Right lobe of liver (tissue), 6 donors: ENCODE measurements at places on chromosomes 7 and 10. TPM values are rescaled to one million over a fixed set of nuclear protein-coding genes. Genes with fewer than 3 reads are reported as not detected.

- no peaks in the 10 kb centered on the region for H3K36me3 ChIP-seq
- no peaks in the 10 kb centered on the region for H3K27me3 ChIP-seq
- no peak overlapping the region for H3K27ac ChIP-seq
- no peaks in the 10 kb centered on the region for H3K4me1 ChIP-seq
- DNase-seq = no peak
Observed at GRCh38 chr7:81394029-81394428, 375.8 kb downstream of the HGF start.

- no peak overlapping the region for H3K4me3 ChIP-seq
- no peak overlapping the region for H3K27ac ChIP-seq
Observed at GRCh38 chr10:4477664-4478063, 348.3 kb upstream of the AKR1E2 start.

GRCh38 chr7:31647511-31647910 lies 39.5 kb upstream of the PPP1R17 start:
- H3K4me3 ChIP-seq = no peak overlapping the region
- H3K4me1 ChIP-seq = no peaks in the 10 kb centered on the region
- H3K36me3 ChIP-seq = no peaks in the 10 kb centered on the region
- H3K27ac ChIP-seq = no peak overlapping the region

DNA sequence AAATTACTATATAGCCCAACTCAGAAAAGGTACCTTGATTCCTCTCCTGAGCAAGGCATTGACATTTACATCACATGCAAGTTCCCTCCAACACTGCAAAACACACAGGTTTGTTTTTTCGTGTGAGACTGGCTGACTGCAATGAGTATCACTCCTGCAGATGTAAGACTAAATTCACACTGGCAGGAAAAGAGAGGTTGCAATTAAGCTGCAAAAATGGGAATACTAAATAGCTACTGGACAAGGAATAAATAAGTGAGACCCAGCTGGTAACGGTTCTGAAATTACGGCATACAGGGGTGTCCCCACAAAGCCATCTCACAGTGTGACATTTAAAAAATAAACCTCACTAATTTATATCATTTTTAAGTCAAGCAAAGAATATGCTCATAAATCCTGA lies 97.3 kb downstream of the PIP4K2A start:
- H3K27me3 ChIP-seq = no peaks in the 10 kb centered on the region
- no peak overlapping the region for H3K4me3 ChIP-seq
- no peaks in the 10 kb centered on the region for H3K36me3 ChIP-seq
- no peaks in the 10 kb centered on the region for H3K4me1 ChIP-seq
- DNase-seq = no peak

DNA sequence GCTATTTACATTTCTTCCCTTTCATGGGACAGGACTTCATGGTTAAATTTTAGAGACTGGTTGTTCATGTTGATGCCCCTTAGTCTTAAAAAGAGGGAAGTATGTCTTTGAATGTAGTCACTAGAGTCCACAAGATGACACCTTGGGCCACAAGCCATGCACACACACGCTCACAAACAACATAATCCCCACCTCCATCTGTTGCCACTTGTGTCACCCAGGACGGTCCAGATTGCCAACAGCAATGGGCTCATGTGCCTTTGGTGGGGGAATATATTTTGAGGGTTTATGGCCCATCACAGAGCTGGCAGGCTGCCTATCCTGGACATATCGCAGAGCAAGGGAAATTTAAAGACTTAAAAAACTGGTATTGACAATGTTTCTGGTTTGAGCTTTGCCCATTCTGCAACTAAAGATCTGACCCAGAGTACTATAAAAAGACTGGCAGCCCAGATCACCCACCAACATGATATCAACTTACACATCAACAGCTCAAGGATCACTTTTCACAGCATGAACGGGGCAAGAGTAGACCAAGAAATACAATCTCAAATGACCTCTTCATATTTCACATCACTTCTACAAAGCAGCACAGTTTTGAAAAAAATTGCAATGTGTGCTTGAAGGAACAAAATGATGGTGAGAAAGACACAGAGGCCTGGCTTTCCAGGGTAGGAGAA lies 50.5 kb downstream of the STRA8 start:
- H3K4me3 ChIP-seq = no peak overlapping the region
- no peaks in the 10 kb centered on the region for H3K36me3 ChIP-seq
- DNase-seq = no peak
- H3K27ac ChIP-seq = no peak overlapping the region

- H3K4me3 ChIP-seq = no peak overlapping the region
- DNase-seq = no peak
Observed at GRCh38 chr10:88983939-88984338, 6.7 kb upstream of the FAS start.

- no peak for DNase-seq
- H3K36me3 ChIP-seq = no peaks in the 10 kb centered on the region
- no peak overlapping the region for H3K4me3 ChIP-seq
- no peaks in the 10 kb centered on the region for H3K27me3 ChIP-seq
- no peaks in the 10 kb centered on the region for H3K4me1 ChIP-seq
Observed at GRCh38 chr7:29652556-29652955, 88.9 kb downstream of the PRR15 start.

GRCh38 chr10:29613791-29614190 lies 21.0 kb downstream of the SVIL start:
- H3K4me1 ChIP-seq = no peaks in the 10 kb centered on the region
- DNase-seq = no peak
- H3K4me3 ChIP-seq = no peak overlapping the region
- no peaks in the 10 kb centered on the region for H3K36me3 ChIP-seq

GRCh38 chr7:103765901-103766300 lies 223.6 kb downstream of the RELN start:
- no peak for DNase-seq
- H3K27me3 ChIP-seq = no peaks in the 10 kb centered on the region
- no peak overlapping the region for H3K4me3 ChIP-seq
- no peak overlapping the region for H3K27ac ChIP-seq
- H3K4me1 ChIP-seq = no peaks in the 10 kb centered on the region

DNA sequence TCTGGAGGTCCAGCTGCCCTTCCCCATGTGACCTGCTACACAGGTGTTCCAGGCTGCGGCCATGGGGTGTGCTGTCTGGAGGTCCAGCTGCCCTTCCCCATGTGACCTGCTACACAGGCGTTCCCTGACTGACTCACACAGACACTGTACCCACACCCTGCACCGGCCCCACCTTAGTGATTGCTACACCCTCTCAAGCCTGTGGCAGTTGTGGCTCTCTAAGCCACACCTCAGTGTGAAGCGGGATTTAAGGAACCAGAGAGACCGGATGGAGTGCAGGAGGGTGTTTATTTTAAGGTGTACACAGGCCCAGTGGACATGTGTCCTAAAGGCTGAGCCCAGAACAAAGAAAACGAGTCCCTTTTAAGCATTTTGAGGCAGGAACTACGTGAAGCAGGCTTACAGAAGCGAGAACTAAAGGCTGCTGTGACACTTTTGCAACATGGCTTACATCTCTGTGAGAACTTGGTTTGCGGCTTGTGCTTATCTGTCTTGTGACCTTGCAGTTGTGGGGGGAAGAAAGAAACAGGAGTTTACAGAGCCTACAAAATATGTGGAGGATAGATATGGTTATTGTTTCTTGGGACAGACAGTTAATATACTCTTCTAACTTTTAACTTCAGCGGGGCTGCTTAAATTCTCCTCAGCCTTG lies 326.4 kb downstream of the PAXIP1 start:
- H3K36me3 ChIP-seq = no peaks in the 10 kb centered on the region
- no peaks in the 10 kb centered on the region for H3K27me3 ChIP-seq
- no peak for DNase-seq
- H3K27ac ChIP-seq = no peak overlapping the region

- H3K36me3 ChIP-seq = no peaks in the 10 kb centered on the region
- no peak for DNase-seq
- no peak overlapping the region for H3K27ac ChIP-seq
- H3K4me1 ChIP-seq = no peaks in the 10 kb centered on the region
Observed at GRCh38 chr10:116634126-116634975, 13.6 kb downstream of the PNLIPRP2 start.

- no peaks in the 10 kb centered on the region for H3K36me3 ChIP-seq
- H3K27ac ChIP-seq = no peak overlapping the region
- H3K4me3 ChIP-seq = peak overlapping the region; percentile 32
- H3K27me3 ChIP-seq = no peaks in the 10 kb centered on the region
- H3K4me1 ChIP-seq = no peaks in the 10 kb centered on the region
Observed at GRCh38 chr7:93245525-93246432, 13.6 kb downstream of the VPS50 start.

- H3K4me1 ChIP-seq = no peaks in the 10 kb centered on the region
- H3K4me3 ChIP-seq = no peak overlapping the region
- H3K36me3 ChIP-seq = no peaks in the 10 kb centered on the region
- no peak overlapping the region for H3K27ac ChIP-seq
- H3K27me3 ChIP-seq = no peaks in the 10 kb centered on the region
Observed at GRCh38 chr10:99002392-99002791, 233.3 kb downstream of the HPSE2 start.

GRCh38 chr10:103781329-103782061 lies 73.9 kb downstream of the SH3PXD2A start:
- H3K36me3 ChIP-seq = no peaks in the 10 kb centered on the region
- H3K27me3 ChIP-seq = no peaks in the 10 kb centered on the region
- H3K27ac ChIP-seq = no peak overlapping the region
- DNase-seq = no peak

Gene CLCN1
- total RNA-seq = not detected

Gene SYT15B
- 0.62 TPM for total RNA-seq

Gene ZMIZ1
- total RNA-seq = 21.4 TPM

Gene TMEM26
- 3.8 TPM for total RNA-seq

Gene INSYN2A
- total RNA-seq = not detected

Gene CYP2C8
- total RNA-seq = 186 TPM

Gene IFIT1B
- total RNA-seq = not detected

Gene COBL
- total RNA-seq = 25.0 TPM

Gene MLXIPL
- total RNA-seq = 157 TPM
